HFFc6 (cell line): ENCODE measurements at places on chromosomes 2 and 18.

DNA sequence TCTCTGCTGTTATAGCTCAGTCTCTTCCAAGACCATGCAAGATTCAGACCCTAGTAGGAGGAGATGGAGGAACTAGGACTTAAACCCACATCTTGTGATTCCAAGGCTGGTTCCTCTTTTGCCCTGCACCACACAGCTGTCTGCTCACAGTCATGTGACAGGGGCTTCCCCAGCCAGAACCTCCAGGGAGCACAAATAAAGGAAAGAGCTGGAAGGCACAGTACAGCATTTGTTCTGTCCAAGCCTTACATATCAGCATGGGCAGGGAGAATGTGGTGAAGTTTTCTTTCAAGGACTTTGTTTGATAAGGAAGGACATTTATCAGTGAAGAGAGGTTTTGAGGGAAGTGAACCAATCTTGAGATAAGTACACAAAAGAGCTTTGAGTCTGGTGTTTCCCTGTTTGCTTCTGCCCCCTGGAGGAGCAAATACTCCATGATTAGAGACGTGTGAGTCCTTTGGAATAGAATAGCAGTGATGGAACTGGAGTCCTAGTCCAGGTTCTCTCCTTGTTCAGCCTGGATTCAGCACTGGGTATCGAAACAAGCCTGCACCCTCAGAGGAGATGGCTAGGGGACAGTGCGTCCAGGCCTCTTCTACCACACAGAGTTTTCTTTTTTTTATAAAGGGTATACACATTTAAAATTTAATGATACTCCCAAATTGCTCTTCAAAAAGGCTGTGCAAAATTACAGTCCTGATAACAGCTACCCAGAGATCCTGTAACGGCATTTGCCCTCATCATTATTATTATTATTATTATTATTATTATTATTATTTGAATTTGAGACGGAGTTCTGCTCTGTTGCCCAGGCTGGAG is 24.6 kb upstream of the CASP10 start:
- peak; percentile 73 for DNase-seq

DNA sequence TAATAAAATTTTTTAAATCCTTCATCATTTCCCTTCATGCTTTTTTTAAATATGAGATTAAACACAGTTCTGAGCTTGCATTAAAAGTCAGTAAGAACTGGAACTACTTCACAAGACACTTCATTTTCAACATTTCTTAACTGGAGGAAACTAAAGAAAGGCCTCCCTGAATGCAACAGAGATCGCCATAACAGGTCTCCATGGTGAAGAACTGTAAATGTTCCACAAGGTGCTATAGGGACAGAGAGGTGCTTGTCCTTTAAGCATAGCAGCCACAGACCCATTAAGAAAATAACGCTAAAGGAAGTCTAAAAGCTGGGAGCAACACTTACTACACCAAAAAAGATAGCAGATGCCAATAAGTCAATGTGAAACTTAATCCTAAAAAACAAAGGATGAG is 8.5 kb downstream of the STAM2 start:
- DNase-seq, result no peak

GRCh38 chr2:190272457-190272842 is 47.2 kb downstream of the HIBCH start:
- DNase-seq, result no peak

GRCh38 chr2:39128919-39129391 is 8.1 kb upstream of the SOS1 start:
- no peak for DNase-seq

- DNase-seq, result no peak
These were observed 20.0 kb upstream of the KYNU start for GRCh38 chr2:142857256-142858164.

DNA sequence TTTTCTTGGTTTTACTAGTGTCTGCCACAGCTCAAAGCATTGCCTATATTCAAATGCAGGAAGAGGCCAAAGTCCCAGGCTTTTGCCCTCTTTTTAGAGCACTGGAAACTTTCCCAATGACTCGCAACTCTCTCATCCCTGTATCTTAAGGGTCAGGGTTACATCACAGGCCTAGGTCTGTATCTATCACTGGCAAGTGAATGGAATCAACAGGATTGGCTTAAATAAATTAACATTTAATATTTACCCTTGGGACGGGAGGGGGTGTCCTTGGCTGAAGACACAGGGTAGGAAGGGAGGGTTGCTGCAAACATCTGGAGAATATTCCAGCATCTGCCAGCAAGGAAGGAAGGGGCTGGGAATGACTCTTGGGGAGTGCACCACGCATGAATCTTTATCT is 242.6 kb downstream of the SLC4A3 start:
- DNase-seq, result no peak

- DNase-seq, result no peak
These were observed 3.5 kb downstream of the RND3 start for GRCh38 chr2:150484006-150484405.

- DNase-seq, result no peak
These were observed 908 bp downstream of the STAT1 start for GRCh38 chr2:191012845-191013681.

DNA sequence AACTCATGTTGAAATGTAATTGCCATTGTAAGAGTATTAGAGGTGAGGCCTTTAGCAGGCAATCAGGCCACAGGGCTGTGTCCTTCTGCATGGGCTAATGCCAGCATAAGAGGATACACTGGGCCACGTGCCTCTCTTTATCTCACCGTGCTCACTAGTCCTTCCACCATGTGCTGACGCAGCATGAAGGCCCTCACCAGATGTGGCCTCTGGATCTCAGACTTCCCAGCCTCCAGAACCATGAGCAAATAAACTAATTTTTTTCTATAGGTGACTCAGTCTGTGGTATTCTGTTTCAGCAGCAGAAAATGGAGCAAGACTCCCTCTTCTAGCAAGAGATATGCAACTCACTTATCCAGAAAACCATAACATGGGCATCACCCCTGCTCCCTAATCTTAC is 149.7 kb upstream of the ZNF236 start:
- DNase-seq, result peak; percentile 38

- no peak for DNase-seq
These were observed 19.1 kb downstream of the IL1R2 start for GRCh38 chr2:102010902-102011301.

DNA sequence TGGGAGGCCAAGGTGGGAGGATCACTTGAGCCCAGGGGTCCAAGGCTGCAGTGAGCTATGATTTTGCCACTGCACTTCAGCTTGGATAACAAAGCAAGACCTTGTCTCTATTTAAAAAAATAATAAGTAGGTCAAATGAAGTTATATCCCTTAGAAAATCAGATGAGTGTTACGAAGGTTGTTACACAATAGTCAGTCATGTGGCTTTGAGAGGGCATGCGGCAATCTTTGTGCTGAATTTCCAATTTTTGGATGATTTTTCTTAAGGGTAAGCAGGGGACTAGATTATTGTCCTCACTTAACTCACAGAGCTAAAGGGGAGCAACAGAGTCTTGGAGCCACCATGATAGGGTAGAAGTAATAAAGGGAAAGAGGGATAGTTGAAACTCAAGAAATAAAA is 71.8 kb downstream of the B3GNT2 start:
- no peak for DNase-seq

- no peak for DNase-seq
These were observed 2.9 kb upstream of the SFXN5 start for GRCh38 chr2:73074110-73075069.

DNA sequence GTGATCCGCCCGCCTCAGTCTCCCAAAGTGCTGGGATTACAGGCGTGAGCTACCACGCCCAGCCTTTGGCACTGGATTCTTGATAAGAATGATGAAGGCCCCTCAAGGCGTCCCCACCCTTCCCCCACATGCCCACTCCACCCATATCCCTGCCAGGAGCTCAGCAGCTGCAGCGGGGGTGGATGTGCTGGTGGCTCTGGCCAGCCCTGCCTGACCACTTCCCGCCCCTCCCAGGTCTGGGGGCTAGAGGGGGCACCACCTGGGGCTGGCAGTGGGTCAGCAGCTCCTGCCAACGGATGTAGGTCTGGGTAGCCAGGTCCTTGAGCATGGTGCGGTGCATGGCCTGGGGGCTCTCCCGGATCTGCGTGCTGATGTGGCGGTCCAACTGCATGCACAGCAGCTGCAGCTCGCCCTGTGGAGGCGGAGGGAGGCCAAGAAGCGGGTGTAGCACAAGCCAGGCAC is 7.8 kb upstream of the SEMA4C start:
- DNase-seq, result no peak

DNA sequence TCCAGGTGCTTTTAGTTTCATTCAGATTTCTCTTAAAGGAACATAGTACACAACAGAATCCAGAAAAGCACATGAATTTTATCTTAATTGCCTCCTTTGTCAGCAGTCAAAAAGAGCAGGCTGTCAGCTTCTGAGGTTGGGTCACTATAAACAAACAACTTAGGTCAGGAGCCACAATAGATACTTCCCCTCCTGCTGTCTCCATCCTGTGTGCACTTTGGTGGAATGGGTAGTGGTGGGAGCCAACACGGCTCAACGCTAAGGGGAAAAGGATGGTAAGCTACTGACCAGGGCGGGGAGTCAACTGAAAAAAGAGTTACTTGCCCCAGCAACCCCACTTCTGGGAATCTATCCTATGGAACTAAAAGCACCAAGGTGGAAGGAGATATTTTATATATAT is 121.9 kb downstream of the PAX3 start:
- DNase-seq, result no peak

DNA sequence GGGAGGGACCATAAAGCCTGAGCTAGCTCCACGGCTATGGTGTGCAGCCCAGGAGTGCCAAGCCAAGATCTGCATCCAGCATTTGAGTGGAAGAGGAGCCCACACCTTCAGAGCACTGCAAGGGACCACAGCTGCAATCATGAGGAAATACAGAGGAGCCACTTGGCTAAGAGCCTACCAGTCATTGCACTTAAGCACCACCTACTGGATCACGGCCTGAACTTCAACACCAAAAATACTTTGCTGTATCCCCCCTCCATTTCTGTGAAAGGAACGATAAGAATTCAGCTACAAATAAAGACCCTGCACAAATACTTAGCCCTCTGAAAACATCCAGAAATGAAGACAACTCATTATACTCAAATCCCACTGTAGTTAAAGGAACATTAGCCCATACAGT is 545.3 kb downstream of the TSN start:
- DNase-seq, result no peak

GRCh38 chr2:100800915-100801314 is 19.0 kb upstream of the NPAS2 start:
- no peak for DNase-seq

DNA sequence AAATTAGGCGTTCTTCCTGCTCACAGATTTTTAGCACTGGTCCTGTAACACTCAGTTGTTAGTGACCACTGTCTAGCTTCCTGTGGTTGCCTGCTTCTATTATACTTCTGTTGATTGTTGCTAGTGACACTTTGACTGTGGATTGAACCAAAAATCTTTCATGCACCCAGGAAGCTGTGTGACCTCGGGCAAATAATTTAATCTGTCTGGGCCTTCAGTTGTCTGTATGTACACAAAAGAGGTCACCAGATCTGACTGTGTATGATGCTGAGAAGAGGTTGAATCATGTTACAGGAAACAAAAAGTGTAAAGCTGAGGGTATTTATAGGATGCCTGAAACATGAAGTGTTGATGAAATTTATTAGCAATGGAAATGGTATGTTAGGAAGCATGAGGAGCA is 12.7 kb downstream of the ICOS start:
- DNase-seq, result no peak

DNA sequence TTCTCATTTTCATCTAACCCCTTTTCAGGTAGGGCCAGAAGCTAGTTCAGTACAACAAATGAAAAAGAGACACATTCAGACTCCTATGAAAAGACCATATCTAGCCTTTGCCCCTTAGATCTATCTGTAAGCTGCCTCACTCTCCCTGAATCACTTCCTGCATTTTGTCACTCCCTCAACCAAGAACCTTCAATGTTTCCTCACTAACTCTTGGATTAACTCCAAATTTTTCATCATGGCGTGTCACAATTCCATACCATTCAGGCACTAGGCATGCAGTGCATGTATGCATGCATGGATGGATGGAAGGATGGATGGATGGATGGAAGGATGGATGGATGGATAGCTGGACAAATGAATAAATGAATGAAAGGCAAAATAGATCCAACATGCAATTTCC is 356.9 kb downstream of the TNS1 start:
- peak; percentile 24 for DNase-seq

DNA sequence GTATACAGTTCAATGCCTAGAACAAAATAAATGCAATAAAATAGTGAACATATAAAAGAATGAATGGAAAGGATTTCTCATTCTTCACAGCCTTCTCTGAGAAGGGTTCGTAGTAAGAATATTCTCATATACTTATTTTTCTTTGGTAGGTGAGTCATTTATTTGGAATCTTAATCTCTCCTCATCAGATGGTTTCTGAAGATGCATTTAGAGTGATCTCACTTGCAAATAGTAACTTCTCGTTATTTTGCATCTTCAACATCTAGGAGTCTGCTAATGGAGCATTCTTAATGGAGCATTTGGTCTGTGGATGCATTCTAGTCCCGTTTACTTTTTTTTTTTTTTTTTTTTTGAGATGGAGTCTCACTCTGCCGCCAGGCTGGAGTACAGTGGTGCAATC is 3.9 kb downstream of the UBXN4 start:
- DNase-seq, result peak; percentile 83

DNA sequence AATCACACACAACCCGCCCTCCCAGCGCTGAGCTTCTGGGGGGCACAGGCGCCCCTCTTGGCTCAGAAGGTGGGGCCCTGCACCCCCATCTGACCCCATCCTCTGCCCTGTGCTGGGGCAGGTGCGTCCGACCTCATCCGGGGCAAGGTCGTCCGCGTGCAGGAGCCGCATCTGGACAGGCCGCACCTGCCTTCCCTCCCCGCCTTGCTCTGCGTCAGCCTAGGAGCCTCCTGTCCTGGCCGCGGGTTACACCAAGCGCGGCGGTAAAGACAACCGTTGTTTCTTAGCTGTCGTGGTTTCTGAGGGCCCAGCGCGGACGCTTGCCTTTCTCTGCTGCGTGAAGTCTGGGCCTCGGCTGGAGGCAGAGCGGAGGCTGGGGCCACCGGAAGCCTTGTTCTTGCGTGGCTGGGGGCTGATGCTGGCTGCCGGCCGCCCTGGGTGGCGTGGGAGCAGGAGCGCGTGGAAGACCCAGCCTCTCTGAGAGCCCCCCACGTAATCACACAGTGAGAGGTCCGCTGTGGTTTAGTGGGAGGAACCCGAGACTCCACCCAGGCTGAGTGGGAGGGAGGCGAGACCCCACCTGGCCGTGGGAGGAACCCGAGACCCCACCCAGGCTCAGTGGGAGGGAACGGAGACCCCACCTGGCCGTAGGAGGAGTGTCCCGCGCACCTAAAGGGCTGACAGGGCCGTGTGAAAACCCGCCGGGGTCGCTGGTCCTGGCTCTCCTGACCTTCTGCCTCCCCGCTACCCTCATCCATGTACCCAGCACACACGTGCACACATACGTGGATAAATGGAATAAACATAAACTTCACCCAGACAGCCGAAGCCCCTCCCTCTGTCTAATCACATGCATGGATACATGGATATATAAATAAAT is 51.8 kb downstream of the KCNG2 start:
- DNase-seq, result no peak

- DNase-seq, result no peak
These were observed 114.4 kb upstream of the FZD5 start for GRCh38 chr2:207884127-207884526.

DNA sequence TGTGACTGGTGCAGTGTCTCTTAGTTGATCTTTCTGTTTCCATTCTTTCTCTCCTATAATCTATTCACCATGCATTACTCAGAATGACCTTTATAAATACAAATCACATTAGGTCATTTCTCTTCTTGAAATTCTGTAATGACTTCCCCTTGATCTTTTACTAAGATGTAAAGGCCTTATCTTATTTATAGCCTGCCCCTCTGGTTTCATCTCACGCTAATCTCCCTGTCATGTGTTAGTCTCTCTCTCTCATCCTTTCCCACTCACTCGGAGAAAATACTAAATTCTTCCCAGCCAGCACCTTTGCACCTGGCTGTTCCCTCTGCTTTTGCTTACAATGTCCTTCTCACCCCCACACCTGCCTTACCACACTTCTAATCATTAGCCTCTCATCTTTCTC is 530.8 kb downstream of the ADCYAP1 start:
- DNase-seq, result no peak
